ENCODE measurements at places on chromosomes 4 and X.
A peak's percentile ranks its signal among the peaks of the same experiment; 100 is the strongest.

- DNase-seq = no peak
Measured at GRCh38 chr4:52638717-52639116, 20.4 kb downstream of the USP46 start.

DNA sequence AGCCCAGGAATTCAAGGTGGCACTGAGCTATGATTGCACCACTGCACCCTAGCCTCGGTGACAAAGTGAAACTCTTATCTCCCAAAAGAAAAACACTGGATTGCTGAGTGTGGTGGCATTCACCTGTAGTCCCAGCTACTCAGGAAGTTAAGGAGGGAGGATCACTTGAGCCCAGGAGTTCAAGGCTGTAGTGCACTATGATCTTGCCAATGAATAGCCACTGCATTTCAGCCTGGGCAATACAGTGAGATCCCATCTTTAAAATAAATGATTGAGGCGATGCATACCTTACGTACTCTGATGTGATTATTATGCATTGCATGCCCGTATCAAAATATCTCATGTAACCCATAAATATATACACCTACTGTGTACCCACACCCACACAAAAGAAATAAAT, 31.2 kb upstream of the LARP1B start:
- no peak for DNase-seq

- no peak for DNase-seq
Measured at GRCh38 chr4:145316897-145317574, 136.6 kb upstream of the OTUD4 start.

- DNase-seq = peak; percentile 4
Measured at GRCh38 chrX:20378233-20378920, 111.7 kb upstream of the RPS6KA3 start.

- DNase-seq = no peak
Measured at GRCh38 chr4:182680234-182680653, 236.9 kb downstream of the DCTD start.

GRCh38 chrX:123884809-123885408, 25.1 kb downstream of the XIAP start:
- peak; percentile 41 for DNase-seq

- no peak for DNase-seq
Measured at GRCh38 chrX:40576291-40576690, 4.5 kb upstream of the ATP6AP2 start.

- peak; percentile 88 for DNase-seq
Measured at GRCh38 chrX:920234-920799, 289.7 kb downstream of the SHOX start.

- DNase-seq = no peak
Measured at GRCh38 chr4:99457270-99457669, 22.1 kb upstream of the ADH7 start.

- DNase-seq = peak; percentile 54
Measured at GRCh38 chr4:48970471-48970921, 15.6 kb upstream of the CWH43 start.

- no peak for DNase-seq
Measured at GRCh38 chr4:915041-915474, 17.1 kb downstream of the GAK start.

DNA sequence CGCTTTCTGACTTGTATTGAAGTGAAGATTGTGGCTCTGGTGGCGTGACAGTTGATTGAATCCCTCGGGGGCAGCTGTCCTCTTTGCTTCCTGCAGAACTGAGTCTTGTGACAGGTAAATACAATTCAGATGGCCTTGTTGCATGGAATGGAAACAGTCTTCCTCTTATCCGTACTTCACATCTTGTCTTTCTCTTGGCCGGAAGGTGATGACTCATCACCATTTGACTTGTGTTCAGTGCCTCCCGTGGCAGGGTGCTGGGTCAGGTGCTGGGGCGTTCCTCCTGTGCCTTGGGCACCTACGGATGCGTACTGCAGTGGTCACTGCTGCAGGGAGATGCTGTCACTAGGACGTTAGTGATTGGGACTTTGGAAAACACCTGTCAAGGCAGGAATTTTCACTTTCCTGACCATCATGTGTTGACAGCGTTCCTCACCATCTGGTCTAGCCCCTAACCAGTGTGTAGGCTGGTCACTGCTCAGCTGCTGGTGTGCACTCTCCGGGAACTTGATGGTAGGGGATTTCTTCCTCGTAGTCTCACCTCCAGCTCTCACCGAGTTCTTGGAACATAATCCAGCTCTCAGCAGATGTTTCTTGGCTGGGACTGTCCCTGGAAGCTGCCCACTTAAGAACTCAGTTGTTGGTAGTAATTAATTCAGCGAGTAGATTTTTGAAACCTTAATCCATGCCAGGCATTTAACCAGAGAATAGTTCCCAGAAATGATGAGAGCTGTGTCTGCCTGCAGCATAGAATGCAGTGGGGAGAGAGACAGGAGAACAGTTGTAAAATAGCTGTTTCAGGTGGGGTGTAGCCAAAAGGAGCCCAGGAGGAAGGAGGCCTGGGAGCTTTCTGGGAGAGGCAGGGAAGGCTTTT, 7.2 kb downstream of the TBC1D14 start:
- DNase-seq = no peak

GRCh38 chrX:70087857-70088630, 25.8 kb downstream of the OTUD6A start:
- peak; percentile 8 for DNase-seq

- no peak for DNase-seq
Measured at GRCh38 chrX:47313056-47313455, 57.3 kb upstream of the ZNF157 start.

DNA sequence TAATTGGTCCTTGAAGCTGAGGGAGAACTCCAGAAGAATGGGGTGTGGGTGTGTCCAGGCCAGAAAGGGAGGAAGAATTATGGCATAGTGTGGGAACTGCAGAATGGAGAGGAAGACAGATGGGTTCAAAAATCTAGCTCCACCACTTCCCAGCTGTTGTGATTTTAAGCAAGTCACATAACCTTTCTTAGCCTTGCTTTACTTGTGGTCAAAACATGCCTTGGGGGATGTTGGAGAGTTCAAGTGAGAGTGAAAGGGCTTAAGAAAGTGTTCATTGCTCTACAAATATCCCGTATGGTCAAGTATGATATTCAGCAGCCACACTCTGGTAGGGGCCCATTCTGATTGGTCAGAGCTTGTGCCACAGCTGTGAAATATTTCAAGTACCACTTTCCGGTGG, 15.0 kb upstream of the STARD8 start:
- no peak for DNase-seq

DNA sequence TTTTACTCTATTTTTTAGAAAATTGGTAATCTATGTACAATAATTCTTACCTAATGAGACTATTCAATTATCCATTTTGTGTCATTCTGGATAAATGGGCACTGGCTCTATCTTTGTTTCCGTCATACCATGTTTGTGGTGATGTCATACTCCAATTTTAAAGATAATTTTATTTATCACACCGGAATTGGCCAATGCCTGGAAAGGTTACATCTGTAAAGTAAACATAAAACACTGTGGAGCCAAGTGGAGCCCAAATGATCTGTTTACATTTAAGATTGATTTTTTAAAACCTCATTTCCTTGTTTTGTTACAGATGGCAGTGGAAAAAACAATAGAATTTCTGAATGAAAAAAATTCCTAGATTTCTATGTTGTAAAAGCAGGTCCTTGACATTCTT, 120.2 kb upstream of the GPRIN3 start:
- no peak for DNase-seq

Measured in HFFc6 (cell line).